T-helper 2 cell treated with Interferon-gamma antibody and Interleukin-4, amounts not matched to agents 5 μg/mL and 100 μg/mL, for 36 hours (primary cell): ENCODE measurements at places on chromosomes 7 and 10.

- H3K27ac ChIP-seq, result no peak overlapping the region
- H3K27me3 ChIP-seq, result no peaks in the 10 kb centered on the region
- H3K4me1 ChIP-seq, result no peaks in the 10 kb centered on the region
- no peak overlapping the region for H3K4me3 ChIP-seq
- peaks cover 71% of the 10 kb centered on the region for H3K36me3 ChIP-seq
- no peak for DNase-seq
Observed at GRCh38 chr7:99525713-99526440, 21.4 kb downstream of the ZKSCAN5 start.

GRCh38 chr10:23342213-23342884, 2.2 kb downstream of the C10orf67 start:
- peaks cover 22% of the 10 kb centered on the region for H3K4me1 ChIP-seq
- H3K36me3 ChIP-seq, result no peaks in the 10 kb centered on the region
- no peak overlapping the region for H3K27ac ChIP-seq
- H3K4me3 ChIP-seq, result no peak overlapping the region
- no peak for DNase-seq

GRCh38 chr10:4058514-4059029, 273.6 kb upstream of the KLF6 start:
- no peak overlapping the region for H3K4me3 ChIP-seq
- no peak for DNase-seq
- H3K4me1 ChIP-seq, result peaks cover 30% of the 10 kb centered on the region
- no peak overlapping the region for H3K27ac ChIP-seq
- no peaks in the 10 kb centered on the region for H3K27me3 ChIP-seq

DNA sequence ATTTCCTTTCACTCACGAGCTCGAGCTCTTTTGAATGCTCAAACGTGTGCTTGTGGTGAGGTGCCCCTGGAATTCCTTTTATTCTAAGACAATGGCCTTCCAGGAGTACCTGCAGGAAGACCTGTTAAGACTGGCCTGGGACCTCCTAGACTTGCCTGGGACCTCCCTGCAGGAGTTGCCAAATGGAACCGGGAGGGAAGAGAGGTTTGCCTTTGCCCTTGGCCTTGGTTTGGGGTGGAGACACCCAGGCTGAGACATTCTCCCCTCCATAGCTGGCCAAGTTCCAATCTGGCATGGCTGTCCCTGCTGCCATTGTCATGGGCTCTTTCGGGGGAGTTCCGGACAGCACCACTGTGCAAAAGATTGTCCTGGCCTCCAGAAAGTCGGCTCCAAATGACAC, 39.7 kb downstream of the DNAJB12 start:
- DNase-seq, result no peak
- H3K27me3 ChIP-seq, result no peaks in the 10 kb centered on the region
- H3K4me1 ChIP-seq, result peaks cover 46% of the 10 kb centered on the region
- no peak overlapping the region for H3K4me3 ChIP-seq
- H3K27ac ChIP-seq, result no peak overlapping the region

GRCh38 chr7:104039363-104039762, 49.9 kb upstream of the RELN start:
- H3K27me3 ChIP-seq, result peaks cover 2% of the 10 kb centered on the region
- no peak overlapping the region for H3K4me3 ChIP-seq
- DNase-seq, result no peak
- no peaks in the 10 kb centered on the region for H3K4me1 ChIP-seq
- H3K27ac ChIP-seq, result no peak overlapping the region
- no peaks in the 10 kb centered on the region for H3K36me3 ChIP-seq

GRCh38 chr7:86914551-86914950, 144.9 kb downstream of the ELAPOR2 start:
- H3K27ac ChIP-seq, result no peak overlapping the region
- H3K4me3 ChIP-seq, result no peak overlapping the region
- DNase-seq, result no peak

DNA sequence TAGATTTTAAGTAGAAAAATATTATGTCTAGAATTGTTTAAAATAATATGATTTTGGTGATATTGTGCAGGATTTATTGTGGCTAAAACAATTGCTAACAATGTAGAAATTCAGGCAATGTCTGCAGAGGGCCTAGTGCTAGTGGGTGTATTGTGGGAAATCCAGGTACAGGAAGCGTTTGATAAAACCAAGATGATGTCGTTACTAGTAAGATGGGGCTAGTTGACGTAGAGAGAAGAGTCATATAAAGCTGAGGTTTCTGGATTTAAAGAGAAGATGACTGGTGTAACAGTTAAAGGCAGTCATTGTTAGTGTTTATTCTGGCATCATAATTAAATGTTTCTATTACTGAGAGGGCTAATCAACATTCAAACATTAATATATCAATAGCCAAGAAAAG, 43.5 kb downstream of the ADK start:
- H3K4me1 ChIP-seq, result peaks cover 35% of the 10 kb centered on the region
- no peaks in the 10 kb centered on the region for H3K27me3 ChIP-seq
- peak overlapping the region; percentile 32 for H3K27ac ChIP-seq
- DNase-seq, result no peak

DNA sequence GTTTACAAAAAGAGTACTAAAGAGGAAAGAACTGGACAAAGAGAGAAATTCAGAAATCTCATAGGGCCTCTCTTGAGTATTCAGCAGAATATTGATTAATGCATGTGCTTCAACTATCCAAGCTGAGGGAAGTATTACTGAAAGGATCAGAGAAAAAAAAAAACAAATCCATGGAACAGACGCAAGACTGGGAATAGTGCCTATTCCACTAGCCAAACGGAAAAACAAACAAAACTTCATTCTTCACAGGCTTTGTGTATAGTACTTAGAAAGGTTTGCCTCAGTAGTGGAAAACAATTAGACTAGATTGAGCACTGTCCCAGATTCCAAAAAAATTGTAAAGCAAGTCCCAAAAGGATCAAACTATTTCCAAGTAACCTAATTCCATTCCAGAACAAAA, 106.2 kb downstream of the TFEC start:
- no peaks in the 10 kb centered on the region for H3K27me3 ChIP-seq
- H3K27ac ChIP-seq, result no peak overlapping the region
- no peaks in the 10 kb centered on the region for H3K4me1 ChIP-seq
- no peak overlapping the region for H3K4me3 ChIP-seq

GRCh38 chr10:12727832-12728215, 273.7 kb downstream of the CCDC3 start:
- no peak overlapping the region for H3K27ac ChIP-seq
- no peaks in the 10 kb centered on the region for H3K36me3 ChIP-seq
- DNase-seq, result no peak
- no peak overlapping the region for H3K4me3 ChIP-seq
- H3K4me1 ChIP-seq, result peaks cover 11% of the 10 kb centered on the region
- H3K27me3 ChIP-seq, result no peaks in the 10 kb centered on the region

DNA sequence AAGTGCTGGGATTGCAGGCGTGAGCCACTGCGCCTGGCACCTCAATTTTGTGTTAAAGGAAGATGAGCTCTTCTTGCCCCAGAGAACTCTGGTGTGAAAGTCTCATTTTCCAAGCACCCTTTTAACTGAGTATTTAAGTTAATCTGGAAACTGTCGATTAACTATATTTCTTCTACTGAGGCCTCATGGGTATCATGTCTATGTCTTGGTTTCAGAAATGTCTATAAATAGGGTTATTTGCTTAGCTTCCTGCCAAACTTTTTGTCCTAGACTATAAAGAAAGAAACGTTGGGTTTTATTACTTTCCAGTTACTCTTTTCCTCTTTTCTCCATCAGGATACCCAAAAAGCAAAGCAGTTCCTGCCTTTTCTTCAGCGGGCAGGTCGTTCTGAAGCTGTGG, 102.4 kb downstream of the LRRC4 start:
- H3K27me3 ChIP-seq, result no peaks in the 10 kb centered on the region
- H3K36me3 ChIP-seq, result peaks cover 27% of the 10 kb centered on the region
- peaks cover 11% of the 10 kb centered on the region for H3K4me1 ChIP-seq

DNA sequence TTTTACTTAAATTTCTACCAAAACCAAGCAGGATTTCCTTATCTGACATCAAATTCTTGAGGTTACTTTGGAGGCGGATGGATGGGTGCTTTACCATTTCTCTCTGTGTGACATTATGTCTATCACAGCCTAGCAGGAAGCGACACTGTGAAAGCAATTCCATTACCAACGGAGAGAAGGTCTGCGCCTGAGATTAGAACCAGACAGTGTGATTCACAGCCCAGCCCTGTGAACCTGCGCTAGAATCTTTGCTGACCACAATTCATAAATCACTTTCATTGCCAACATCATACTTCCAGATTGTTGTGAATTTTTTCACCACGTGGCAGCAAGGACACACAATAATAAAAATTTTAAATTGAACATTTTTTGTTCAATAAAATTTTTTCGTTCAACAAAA, 126.5 kb downstream of the CUBN start:
- DNase-seq, result peak; percentile 78
- H3K27me3 ChIP-seq, result peaks cover 64% of the 10 kb centered on the region
- peaks cover 33% of the 10 kb centered on the region for H3K4me1 ChIP-seq
- peak overlapping the region; percentile 23 for H3K27ac ChIP-seq

GRCh38 chr7:71009636-71010035, 122.3 kb upstream of the GALNT17 start:
- H3K27ac ChIP-seq, result no peak overlapping the region
- no peaks in the 10 kb centered on the region for H3K4me1 ChIP-seq
- DNase-seq, result no peak
- H3K36me3 ChIP-seq, result no peaks in the 10 kb centered on the region

DNA sequence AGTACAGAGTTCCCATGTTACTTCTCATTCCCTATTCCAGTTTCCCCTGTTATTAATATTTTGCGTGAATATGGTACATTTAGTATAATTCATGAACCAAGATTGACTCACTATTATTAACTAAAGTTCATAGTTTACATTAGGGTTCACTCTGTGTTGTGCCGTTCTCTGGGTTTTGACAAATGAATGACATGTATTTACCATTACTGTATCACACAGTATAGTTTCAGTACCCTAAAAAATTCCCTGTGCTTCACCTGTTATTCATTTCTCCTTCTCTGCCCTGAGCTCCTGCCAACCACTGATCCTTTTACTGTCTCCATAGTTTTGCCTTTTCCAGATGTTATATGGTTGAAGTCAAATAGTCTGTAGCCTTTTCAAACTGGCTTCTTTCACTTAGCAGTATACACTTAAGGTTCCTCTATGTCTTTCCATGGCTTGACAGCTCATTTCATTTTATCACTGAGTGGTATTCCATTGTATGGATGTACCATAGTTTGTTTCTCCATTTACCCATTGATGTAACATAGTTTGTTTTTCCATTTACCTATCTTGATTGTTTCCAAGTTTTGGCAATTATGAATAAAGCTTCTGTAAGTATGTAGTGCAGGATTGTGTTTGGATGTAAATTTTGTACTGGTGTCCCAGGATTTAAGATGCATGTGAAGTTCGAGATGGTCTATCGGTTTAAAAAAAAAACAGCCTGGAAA, 58.8 kb downstream of the CDK14 start:
- no peak for DNase-seq
- no peak overlapping the region for H3K4me3 ChIP-seq
- H3K36me3 ChIP-seq, result no peaks in the 10 kb centered on the region

GRCh38 chr10:111390813-111391563, 314.2 kb downstream of the ADRA2A start:
- H3K36me3 ChIP-seq, result no peaks in the 10 kb centered on the region
- H3K4me3 ChIP-seq, result no peak overlapping the region
- H3K27me3 ChIP-seq, result no peaks in the 10 kb centered on the region
- H3K4me1 ChIP-seq, result no peaks in the 10 kb centered on the region
- no peak for DNase-seq

GRCh38 chr7:20574784-20575720, 40.4 kb upstream of the ABCB5 start:
- no peak for DNase-seq
- no peak overlapping the region for H3K27ac ChIP-seq
- no peaks in the 10 kb centered on the region for H3K36me3 ChIP-seq
- no peaks in the 10 kb centered on the region for H3K27me3 ChIP-seq

DNA sequence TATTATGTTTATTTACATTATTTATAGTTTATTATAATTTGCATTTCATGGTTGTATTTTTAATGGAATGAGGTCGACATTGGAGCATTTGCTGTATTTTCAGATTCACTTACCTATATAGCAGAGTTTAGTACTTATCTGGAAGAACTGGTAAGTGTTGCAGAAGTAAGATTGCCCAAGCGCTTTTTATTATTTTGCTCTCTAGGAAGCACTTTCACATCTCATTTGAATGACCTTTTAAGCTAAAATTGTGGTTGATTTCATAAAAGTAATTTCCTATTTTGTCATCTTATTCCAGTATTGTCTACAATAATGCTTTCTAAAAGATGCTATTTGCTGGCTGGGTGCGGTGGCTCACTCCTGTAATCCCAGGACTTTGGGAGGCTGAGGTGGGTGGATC, 28.6 kb downstream of the SEC61A2 start:
- no peaks in the 10 kb centered on the region for H3K4me1 ChIP-seq
- H3K36me3 ChIP-seq, result peaks cover 40% of the 10 kb centered on the region
- no peaks in the 10 kb centered on the region for H3K27me3 ChIP-seq
- H3K4me3 ChIP-seq, result no peak overlapping the region
- no peak for DNase-seq
- no peak overlapping the region for H3K27ac ChIP-seq

GRCh38 chr7:24870766-24871165, 109.2 kb downstream of the OSBPL3 start:
- H3K36me3 ChIP-seq, result peaks cover 53% of the 10 kb centered on the region
- H3K4me1 ChIP-seq, result peaks cover 34% of the 10 kb centered on the region
- no peak overlapping the region for H3K4me3 ChIP-seq
- no peak for DNase-seq
- H3K27me3 ChIP-seq, result no peaks in the 10 kb centered on the region
- peak overlapping the region; percentile 49 for H3K27ac ChIP-seq

DNA sequence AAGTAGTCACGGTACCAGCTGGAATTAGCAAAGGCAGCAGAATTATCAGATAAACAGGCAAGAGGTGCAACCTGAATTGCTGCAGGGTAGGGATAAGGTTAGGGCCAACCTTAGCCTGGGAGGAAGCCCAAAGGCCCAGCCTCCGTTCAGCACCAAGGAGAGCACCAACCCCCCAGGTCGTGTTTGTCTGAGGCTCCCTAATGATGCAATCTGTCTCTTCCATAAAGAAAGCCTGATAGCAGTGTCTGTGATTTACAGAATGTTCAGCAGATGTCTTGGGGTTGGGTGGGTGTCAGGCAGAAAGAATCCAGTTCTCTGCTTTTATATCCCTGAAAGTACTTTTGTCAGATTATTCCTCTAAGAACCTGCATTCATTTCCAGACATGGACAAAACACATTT, 328.4 kb upstream of the AOAH start:
- H3K27me3 ChIP-seq, result no peaks in the 10 kb centered on the region
- peaks cover 21% of the 10 kb centered on the region for H3K36me3 ChIP-seq
- DNase-seq, result no peak
- H3K4me1 ChIP-seq, result peaks cover 2% of the 10 kb centered on the region
- H3K27ac ChIP-seq, result no peak overlapping the region

DNA sequence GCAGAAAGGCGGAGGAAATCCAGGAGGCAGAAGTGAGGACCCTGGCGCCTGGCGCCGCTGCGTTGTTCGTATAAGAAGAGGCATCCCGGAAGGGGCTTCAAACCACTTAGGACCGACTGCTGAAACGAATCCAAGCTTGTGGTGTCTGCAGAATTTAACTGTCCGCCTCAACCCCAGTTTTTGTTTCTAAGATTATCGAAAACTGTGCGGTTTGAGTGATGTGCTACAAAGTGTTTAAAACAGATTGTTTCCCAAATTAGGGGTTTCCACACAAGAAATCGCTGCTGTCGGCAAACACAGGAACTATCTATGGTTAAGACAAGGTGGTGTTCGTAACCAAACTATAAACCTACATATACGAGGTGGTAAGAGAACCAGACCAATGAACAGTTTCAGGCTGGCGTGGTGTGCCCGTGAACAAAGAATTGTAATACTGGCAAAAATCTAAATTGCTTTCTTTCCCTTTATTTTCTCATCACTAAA, 835 bp upstream of the DGKI start:
- no peak for DNase-seq
- no peaks in the 10 kb centered on the region for H3K36me3 ChIP-seq
- peaks cover 72% of the 10 kb centered on the region for H3K27me3 ChIP-seq
- peak overlapping the region; percentile 22 for H3K4me3 ChIP-seq
- peaks cover 2% of the 10 kb centered on the region for H3K4me1 ChIP-seq
